ENCODE measurements at places on chromosomes 5 and 9. TPM values are rescaled to one million over a fixed set of nuclear protein-coding genes. Genes with fewer than 3 reads are reported as not detected.

GRCh38 chr9:94881454-94881853 lies 155.0 kb downstream of the AOPEP start:
- no peaks in the 10 kb centered on the region for H3K27me3 ChIP-seq
- H3K36me3 ChIP-seq: peaks cover 2% of the 10 kb centered on the region

- peaks cover 44% of the 10 kb centered on the region for H3K4me1 ChIP-seq
- no peak for DNase-seq
- peaks cover 95% of the 10 kb centered on the region for H3K27me3 ChIP-seq
- no peak overlapping the region for H3K27ac ChIP-seq
- no peak overlapping the region for H3K4me3 ChIP-seq
Measured at GRCh38 chr5:55222092-55222984, 4.8 kb downstream of the MCIDAS start.

GRCh38 chr9:110207071-110207641 lies 803 bp downstream of the C9orf152 start:
- DNase-seq: no peak
- H3K27me3 ChIP-seq: peaks cover 6% of the 10 kb centered on the region
- H3K4me3 ChIP-seq: no peak overlapping the region
- no peaks in the 10 kb centered on the region for H3K4me1 ChIP-seq
- H3K27ac ChIP-seq: no peak overlapping the region
- no peaks in the 10 kb centered on the region for H3K36me3 ChIP-seq

- no peak for DNase-seq
- no peak overlapping the region for H3K4me3 ChIP-seq
- peaks cover 10% of the 10 kb centered on the region for H3K4me1 ChIP-seq
- peaks cover 9% of the 10 kb centered on the region for H3K36me3 ChIP-seq
- H3K27ac ChIP-seq: no peak overlapping the region
- no peaks in the 10 kb centered on the region for H3K27me3 ChIP-seq
Measured at GRCh38 chr9:104836235-104836634, 72.3 kb downstream of the NIPSNAP3B start.

The SLC28A3 gene
- not detected for total RNA-seq

The NRARP gene
- 0.96 TPM for total RNA-seq

The LCN12 gene
- total RNA-seq: 1.5 TPM
